ENCODE measurements at places on chromosomes 3 and 15. TPM values are rescaled to one million over a fixed set of nuclear protein-coding genes. Genes with fewer than 3 reads are reported as not detected.

CIAO2A gene
- total RNA-seq, result 117 TPM

ERC2 gene
- not detected for total RNA-seq

GHSR gene
- not detected for total RNA-seq

RGMA gene
- 0.21 TPM for total RNA-seq

LRRIQ4 gene
- not detected for total RNA-seq

PARP16 gene
- total RNA-seq, result 12.7 TPM

GOLGA8J gene
- not detected for total RNA-seq

CTXND1 gene
- total RNA-seq, result not detected

CPNE4 gene
- 4.8 TPM for total RNA-seq

EPHA3 gene
- not detected for total RNA-seq
